ENCODE measurements at places on chromosomes 12 and 14.

GRCh38 chr14:74429991-74430390 lies 4.0 kb upstream of the SYNDIG1L start:
- DNase-seq = no peak

- no peak for DNase-seq
Observed at GRCh38 chr12:21330682-21331253, 3.9 kb downstream of the SLCO1A2 start.

DNA sequence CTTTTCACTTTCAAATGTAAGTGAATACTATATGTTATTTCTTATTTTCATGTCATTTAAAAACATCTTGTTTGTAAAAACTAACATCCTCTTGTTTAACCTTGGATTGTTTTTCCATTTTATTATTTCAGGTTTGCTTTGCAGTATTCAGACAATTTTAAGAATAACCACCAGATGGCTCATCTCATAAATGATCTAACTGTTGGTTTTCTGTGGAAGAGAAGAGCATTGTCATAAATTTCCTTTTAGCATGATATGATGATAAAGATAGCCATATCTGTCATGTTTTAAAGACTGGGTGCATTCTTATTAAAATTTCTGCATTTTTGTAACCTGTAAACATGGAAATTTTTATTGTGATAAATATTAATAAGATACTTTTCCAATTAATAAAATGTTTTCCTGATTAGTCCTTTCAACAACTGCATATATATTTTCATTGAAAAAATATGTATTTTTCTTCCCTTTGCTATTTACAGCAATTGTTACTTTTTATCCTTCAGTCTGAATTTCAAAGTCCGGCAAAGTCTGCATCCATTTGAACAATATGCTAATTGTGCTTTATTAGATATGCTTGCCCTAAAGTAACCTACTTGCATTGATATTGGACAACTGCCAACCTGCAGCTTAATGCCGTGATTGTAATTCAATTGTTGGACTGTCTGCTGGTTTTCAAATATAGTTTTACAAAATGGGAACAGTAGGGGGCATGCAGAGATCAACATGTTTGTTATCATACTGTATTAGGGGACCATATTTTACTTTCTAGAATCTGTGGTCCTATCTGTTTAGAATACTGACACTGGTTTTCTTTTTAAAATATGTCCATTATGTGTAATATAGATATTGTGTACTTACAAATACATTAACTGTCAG lies 163.4 kb downstream of the GARIN6 start:
- no peak for DNase-seq

DNA sequence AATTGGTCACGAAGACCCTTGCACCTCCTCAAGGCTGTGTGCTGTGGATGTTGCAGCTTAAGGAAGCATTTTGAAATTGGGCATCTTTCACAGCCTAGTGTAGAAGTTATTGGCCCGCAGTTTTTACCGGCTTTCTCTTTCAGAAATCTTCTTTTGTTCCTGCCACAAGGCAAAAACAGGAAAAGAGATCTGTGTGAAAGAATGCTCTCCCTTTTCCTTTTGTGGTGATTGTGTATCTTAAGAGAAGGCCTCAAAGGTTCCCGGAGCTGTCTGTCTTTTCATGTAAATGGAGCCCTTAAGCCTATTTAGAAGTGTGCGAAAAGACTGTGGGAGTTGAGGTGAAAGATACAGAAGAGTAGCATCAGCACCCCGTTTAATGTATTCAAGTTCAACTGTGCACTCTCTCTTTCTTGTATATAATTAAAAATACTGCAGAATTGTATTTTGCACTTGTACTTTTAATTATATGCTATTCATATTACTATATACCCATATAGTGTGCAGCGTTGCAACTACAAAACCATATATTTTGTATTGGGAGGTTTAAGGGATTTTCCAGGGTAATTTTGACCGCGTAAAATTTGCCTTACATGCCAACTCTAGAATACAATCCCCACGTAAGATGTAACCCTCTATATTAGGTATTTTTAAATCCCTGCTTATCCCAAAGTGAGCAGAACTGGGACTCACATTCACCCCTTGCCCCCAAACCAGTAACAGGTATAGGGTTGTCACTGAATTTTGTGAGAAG lies 441.7 kb downstream of the RAD51B start:
- DNase-seq = no peak

GRCh38 chr14:20603813-20604690 lies 12.9 kb upstream of the RNASE12 start:
- DNase-seq = no peak

DNA sequence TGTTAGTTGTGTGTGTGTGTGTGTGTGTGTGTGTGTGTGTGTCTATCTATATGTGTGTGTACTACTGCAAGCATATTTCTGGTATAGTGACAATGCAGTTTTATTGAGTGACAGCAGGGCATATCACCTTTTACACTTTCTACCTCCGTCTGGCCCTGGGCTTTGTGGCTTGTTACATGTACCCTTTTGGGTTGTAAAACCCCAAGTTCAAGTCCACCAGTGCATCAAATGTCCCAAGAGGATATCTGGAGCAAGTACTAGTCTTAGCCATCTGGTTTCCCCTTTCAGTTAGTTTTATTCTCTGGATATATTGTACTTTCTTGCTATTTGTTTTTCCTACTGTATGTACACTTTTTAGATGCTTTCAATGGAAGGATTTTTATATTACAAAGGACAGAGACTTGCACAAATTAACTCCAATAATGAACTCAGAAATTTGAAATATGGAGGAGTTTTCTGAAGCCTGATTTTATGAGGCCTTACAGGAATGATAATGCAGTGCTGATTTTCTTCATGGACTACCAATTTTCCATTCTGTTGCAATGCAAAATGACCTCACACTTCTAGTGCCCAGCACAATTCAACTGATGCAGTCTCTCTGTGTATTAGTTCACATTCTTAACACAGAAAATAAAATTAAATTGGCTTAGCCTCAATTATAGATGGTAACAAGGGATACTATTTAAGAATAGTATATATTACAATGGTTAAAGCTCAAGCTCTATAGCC lies 29.1 kb downstream of the SLC16A7 start:
- no peak for DNase-seq

GRCh38 chr12:131128556-131128955 lies 174.8 kb downstream of the ADGRD1 start:
- no peak for DNase-seq

GRCh38 chr12:24396224-24396623 lies 446.8 kb upstream of the SOX5 start:
- DNase-seq = no peak

DNA sequence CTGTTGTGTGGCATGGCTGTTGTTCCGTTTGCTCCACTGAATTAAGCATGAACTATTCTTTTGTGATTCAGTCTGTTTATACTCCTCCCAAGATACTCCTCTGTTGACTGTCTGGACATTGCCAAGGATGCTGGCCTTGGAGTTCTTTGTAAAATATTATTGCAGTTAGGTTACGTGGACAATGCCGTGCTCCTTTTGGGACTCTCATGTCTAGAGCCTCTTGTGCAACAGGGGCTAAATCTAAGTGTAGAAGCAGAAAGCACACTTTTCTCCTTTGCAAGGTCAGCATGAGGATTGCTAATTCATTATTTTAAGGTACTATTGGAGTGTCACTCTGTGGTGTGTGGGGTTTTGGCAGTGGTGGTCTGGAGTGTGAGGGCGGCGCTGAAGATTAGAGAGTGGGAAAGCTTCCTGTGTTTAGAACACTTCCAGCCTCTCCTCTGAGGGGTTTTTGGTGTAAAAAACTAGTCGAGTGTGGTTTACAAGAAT lies 125.4 kb downstream of the SAMD4A start:
- no peak for DNase-seq

DNA sequence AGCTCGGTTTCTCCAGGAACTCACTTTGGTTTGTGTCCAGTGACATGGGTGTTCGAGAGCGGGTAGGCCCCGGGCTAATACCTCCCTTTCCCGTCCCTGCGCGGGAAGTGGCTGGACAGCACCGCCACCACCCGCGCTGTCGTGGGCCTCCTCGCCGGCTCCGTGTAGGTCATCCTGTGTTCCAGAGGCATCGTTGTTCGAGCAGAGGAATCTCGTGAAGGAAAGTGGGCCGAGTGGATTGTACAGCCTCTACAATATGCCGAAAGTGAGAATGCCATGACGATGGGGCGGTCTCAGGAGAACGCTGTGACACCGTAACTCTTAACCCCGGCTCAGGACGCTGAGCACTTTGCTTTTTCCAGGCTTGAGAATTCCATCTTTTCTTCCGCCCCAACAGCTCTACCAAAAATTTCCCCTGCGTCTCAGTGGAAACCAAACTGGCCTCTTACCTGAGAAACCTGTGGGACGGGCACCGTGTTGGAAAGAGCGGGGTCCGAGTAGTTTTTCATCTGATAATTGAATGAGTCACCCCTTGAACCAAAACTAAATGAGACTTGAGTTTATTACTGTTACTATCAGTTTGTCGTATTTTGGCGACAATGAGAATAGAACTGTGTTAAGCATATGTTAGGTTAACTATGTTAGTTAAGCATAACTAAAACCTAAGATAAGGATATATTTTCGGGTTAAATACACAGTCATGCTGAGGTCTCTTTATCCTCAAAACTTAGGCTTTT lies 510 bp downstream of the EIF2S1 start:
- no peak for DNase-seq

DNA sequence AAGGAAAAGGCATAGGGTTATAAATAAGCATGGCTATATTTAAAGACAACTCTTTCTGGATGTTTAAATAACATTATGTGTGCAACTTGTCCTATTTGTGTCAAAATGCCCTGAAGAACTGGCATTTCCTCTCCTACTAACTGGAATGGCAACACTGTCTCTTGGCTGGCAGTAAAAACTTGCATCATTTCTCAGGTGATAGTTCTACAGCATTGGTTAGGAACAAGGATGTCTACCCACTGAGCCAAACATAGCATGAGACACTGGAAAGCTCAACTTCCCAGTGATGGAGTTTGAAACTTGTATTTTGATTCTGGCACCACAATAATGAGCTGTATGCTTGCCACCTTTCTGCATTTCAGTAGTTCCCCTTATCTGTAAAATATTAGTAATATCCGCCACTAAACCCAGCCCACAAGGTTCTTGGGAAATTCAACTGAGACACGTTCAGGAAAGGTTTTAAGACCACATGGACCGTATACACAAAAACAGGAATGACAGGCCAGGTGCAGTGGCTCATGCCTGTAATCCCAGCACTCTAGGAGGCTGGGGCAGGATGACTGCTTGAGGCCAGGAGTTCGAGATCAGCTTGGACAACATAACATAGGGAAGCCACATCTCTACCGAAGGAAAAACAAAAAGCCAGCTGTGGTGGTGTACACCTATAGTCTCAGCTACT lies 5.1 kb downstream of the SLC38A2 start:
- no peak for DNase-seq

- no peak for DNase-seq
Observed at GRCh38 chr12:8946733-8947132, 2.7 kb downstream of the M6PR start.

DNA sequence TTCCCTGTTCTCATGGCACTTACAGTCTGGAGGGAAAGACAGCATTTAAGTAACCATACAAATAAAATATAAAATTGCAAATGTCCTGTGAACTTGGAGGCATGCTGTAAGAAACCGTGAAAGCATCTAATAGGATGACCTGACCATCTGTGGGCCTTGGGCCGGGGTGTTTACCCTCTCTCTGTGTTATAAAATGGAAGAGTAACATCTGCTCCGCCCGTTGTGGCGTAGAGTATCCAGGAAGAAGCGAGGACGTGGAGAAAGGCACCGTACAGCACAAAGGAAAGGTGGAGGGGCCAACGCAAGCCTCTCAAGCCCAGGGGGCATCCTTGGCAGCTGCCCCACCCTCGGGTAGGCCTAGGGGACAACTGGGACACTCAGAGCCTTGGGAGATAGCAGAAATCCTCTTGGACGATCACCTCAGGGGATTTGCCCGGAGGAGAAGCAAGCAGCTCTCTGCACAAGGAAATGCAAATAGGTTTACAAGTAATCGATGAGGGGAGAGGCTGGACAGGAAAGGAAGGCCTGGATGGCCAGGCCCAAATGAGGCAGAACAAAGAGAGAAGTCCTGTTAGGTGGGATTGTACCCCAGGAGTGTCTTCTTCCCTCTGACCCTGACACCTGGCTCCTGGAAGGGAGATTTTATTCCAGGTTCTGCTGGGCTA lies 26.2 kb downstream of the VSX2 start:
- no peak for DNase-seq

- no peak for DNase-seq
Observed at GRCh38 chr14:90000935-90001334, 45.2 kb downstream of the TDP1 start.

- no peak for DNase-seq
Observed at GRCh38 chr12:32170437-32170998, 63.9 kb downstream of the BICD1 start.

DNA sequence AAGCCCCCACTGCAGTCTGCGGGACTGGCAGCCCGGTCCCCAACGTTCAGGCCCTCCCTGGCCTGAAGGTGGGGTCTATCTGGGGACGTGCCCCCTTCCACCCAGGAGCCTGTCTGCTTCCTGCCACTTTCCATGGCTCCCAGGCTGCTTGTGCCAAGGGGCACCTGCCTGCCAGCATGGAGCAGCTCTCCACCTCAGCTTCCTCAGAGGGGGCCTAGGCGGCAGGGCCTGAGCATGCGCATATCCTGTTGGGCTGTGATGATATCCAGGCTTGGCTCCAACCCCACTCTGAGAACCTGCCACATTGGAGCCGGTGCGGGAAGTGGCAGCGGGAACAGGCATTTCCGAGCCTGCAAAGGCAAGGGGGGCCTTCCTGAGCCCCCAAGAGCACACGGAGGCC lies 57.4 kb downstream of the FUT8 start:
- DNase-seq = no peak

GRCh38 chr14:32430326-32430725 lies 101.2 kb downstream of the AKAP6 start:
- DNase-seq = no peak

GRCh38 chr14:53360829-53361228 lies 207.7 kb upstream of the DDHD1 start:
- no peak for DNase-seq

DNA sequence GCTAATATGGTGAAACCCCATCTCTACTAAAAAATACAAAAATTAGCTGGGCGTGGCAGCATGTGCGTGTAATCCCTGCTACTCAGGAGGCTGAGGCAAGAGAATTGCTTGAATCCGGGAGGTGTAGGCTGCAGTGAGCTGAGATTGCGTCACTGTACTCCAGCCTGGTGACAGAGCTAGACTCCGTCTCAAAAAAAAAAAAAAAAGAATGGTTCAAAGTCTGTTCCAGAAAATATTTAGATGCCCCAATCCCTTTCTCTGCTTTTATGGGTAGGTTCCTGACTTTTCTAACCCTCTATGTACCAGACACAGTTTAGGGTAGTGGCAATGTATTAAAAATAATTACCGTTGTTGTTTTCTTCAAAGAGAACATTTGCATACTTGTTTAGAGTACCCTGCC lies 161.4 kb downstream of the STXBP6 start:
- no peak for DNase-seq

GRCh38 chr14:100592972-100593371 lies 5.8 kb upstream of the BEGAIN start:
- no peak for DNase-seq

GRCh38 chr12:65963862-65964240 lies 139.6 kb downstream of the HMGA2 start:
- DNase-seq = no peak

DNA sequence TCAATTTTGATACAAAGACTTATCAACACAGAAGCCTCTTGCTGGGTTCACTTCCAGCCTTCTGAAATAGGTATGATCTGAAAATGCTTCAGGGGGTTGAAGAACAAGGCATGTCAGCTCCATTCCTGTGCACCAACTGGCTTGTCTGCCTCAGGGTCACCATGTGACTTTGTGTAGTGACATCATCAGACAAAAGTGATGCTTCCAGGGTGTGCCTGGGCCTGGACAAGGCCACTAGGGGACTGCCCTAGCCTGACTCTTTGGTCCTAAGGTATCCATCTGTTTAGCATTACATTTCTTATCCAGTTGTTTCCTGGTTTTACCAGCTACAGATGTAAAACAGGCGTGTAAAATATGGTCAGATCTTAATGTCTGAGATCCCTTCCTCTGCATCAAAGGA lies 155.6 kb downstream of the CAND1 start:
- no peak for DNase-seq

Data from left forelimb (tissue), 1 donor.